ENCODE measurements at places on chromosomes 2 and 18.

GRCh38 chr2:69961496-69961895, at the start of gene ASPRV1:
ASPRV1 (minus strand) TSS chr2:69961631; CDS start chr2:69961436, 195 bp downstream.
- no peak for DNase-seq

DNA sequence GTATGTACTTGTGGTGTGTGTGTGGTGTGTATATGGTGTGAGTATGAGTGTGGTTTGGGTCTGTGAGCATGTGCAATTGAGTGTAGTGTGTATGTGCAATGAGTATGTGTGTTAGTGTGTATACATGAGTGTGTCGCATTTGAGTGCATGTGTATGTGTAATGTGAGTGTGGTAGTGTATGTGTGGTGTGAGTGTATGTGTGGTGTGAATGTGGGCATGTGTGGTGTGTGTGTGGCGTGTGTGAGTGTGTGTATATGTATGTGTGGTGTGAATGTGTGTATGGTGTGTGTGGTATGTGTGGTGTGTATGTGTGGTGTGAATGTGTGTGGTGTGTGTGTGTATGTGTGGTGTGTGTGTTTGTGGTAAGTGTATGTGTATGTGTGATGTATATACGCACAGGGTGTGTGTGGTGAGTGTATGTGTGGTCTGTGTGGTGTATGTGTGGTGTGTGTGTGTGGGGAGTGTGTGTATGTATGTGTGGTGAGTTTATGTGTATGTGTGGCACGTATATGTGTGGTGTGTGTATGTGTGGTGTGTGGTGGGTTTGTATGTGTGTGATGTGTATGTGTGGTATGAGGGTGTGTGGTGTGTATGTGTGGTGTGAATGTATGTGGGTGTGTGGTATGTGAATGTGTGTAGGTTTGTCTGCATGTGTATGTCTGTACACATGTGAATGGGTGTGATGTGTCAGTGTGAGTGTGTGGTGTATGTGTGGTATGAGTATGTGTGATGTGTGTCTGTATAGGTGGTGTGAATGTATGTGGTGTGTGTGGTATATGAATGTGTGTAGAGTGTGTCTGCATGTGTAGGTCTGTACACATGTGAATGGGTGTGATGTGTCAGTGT, 123.4 kb downstream of the DOCK10 start:
- DNase-seq: no peak

DNA sequence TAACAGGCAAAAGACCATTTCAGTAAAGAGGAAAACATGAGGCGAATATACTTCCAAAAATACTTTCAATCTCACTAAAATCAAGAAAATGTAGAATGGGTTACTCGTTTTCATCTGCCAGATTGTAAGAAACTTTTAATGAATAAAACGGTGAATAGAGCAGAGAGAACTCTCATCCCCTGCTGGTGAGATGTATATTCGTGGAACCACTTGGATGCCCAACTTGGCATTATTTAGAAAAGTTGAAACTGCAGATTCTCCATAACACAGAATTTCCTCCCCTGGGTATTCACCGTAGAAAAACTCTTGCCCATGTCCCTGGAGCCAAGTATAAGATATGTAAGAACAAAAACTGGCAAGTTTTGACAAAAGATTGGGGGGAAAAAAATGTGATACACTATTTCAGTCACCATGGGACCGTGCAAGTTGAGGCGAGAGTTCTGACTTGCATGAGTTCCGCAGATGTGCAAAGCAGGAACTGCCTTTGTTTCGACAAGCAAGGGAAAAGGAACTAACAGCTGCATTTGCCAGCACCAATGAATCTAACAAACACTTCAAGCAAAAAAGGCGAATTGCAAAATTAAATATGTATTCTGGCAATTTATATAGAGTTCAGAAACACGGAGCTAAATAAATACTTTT, 14.8 kb downstream of the TIMM21 start:
- no peak for DNase-seq

GRCh38 chr2:10103179-10103578, 19.4 kb upstream of the RRM2 start:
- DNase-seq: no peak

DNA sequence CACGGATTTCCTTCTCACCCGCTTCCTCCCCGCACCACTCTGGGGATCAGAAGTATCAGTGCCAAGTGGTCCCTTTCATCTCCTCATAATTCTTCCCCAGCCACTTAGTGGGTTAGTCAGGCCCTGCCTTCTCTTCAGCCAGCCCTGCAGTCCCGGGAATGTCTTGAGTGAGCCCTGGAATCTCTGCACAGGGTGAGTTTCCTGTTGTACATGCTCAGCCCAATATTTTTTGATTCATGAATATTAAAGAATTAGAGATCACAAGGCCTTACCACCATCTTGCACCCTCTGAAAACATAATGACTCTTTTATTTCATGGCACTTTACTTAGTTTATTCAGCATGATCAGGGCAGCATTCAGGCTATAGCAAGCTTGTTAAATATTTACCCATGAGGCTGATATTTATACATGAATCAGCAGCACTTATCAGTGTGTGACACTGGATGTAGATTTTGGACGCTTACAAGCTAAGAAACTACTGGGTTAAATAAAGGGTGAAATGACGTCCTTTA, 159.4 kb upstream of the FOSL2 start:
- no peak for DNase-seq

DNA sequence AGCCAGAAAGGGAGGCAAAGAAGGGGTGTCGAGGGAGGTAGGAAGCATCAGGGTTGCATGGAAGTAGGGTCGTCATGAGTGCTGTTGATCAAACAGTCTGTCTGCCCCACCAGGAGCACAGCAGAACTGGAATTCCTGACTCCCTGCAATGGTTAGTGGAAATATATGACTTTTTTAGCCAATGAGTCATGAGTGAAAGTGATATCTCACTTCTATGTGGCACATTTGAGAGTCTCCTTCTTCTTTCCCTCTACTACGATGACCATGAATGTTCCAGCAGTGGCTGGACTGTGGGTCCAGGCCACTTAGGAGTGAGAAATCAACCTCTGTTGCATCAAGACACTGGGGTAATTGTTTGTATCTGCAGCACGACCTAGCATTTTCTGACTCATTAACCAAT, 199.5 kb downstream of the TTC32 start:
- DNase-seq: no peak

DNA sequence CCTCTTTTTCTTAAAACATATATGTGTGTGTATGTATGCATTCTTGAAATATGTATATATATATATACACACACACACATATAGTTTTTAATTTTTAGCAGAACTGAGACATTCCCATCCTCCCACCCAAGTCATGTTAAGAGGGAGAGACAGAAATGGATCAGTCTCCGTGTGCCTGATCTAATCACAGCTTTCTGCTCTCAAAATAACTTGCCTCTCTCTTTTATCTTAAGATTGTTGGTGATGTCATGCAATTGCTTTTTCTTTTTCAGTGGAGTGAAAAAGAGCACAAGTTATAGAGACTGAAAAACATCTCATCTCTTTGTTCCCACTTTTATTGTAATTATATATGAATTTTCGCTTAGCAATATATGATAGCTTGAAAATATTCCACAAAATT, 279.9 kb upstream of the DOK6 start:
- no peak for DNase-seq

DNA sequence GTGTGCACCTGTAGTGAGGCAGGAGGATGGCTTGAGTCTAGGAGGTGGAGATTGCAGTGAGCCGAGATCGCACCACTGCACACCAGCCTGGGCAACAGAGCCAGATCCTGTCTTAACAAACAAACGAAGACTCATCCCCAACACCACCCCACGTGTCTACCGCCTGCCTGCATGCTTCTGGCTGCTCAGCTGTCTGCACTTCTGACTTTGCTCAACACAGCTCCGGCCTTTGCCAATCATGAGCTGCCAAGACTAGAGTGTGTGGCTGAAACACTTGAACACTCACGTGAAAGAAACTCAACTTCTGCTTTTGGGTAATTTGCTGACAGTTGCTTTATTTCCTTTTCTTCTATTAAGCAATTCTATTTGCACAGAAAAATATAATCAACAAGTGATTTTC, 32.1 kb upstream of the SP3 start:
- DNase-seq: no peak

DNA sequence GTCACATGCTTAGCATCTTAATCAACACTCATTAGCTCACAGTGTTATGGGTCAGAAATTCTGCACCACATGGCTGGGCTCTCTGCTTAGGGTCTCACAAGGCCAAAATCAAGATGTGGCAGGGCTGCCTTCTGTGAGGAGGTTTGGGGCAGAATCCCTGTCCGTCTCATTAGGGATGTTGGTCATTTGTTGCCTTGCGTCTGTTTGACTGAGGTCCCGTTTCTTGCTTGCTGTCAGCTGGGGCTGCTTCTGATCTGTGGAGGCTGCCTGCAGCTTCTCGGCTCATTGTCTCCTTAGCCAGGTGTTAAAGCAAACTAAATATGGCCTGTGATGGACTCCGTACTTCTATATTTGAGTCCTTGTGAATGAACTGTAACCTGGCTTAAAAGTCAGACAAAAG, 146.5 kb downstream of the NDUFA10 start:
- DNase-seq: no peak

- no peak for DNase-seq
These were observed 136.5 kb downstream of the NYAP2 start for GRCh38 chr2:225536036-225536435.

- no peak for DNase-seq
These were observed 123.7 kb downstream of the DIS3L2 start for GRCh38 chr2:232085164-232085563.

DNA sequence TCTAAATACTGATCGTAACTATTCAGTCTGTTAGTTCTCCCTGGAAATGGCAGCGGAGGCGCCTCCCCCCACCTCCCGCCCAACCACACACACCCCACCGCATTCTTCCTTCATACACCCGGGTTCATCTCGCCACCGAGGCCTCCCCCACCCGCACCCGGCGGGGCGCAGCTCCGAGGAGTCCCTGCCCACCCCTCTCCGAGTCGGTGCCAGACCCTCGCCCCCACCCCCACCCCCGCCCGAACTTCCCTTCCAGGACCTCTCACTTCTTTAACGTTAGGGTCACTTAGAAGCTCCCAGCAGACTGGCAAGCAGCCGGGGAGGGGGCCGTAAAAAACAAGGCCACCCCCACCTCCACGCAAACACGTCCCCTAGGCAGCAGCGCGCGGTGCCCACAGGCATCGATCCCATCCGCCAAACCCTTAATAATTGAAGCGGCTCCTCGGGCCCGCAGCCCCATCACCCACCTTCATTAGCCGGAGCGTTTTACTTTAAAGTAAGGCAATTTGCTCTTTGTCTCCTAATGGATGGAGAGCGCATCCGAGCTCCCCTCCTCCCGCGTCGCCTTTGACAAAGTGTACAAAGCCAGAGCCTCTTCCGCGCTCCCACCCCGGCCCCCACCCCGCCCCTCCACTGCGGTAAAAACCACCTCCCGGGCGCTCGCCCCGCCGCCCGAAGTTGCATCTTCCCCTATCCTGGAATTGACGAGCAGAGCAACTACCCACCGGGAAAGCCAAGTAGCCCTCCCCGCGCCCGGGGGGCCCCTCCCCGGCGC, 624 bp downstream of the ZNF516 start:
- DNase-seq: peak; percentile 34

GRCh38 chr2:46632349-46632748, 153.0 kb downstream of the TMEM247 start:
- DNase-seq: no peak

DNA sequence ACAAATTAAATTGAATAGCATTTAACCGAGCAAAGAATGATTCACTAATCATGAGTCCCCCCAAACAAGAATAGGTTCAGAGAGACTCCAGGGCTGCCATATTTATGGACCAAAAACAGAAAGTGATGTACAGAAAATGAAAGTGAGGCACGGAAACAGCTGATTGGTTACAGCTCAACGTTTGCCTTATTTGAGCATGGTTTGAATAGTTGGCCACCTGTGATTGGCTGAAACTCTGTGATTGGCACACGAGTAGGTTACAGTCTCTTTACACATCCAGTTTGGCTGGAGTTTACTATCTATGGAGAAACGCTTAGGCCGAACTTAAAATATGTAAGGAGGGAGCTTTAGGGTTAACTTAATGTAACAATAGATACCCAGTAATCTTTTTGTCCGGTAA, 27.0 kb upstream of the DPYSL5 start:
- no peak for DNase-seq

- DNase-seq: no peak
These were observed 218.3 kb upstream of the FBXO11 start for GRCh38 chr2:48124592-48124991.

DNA sequence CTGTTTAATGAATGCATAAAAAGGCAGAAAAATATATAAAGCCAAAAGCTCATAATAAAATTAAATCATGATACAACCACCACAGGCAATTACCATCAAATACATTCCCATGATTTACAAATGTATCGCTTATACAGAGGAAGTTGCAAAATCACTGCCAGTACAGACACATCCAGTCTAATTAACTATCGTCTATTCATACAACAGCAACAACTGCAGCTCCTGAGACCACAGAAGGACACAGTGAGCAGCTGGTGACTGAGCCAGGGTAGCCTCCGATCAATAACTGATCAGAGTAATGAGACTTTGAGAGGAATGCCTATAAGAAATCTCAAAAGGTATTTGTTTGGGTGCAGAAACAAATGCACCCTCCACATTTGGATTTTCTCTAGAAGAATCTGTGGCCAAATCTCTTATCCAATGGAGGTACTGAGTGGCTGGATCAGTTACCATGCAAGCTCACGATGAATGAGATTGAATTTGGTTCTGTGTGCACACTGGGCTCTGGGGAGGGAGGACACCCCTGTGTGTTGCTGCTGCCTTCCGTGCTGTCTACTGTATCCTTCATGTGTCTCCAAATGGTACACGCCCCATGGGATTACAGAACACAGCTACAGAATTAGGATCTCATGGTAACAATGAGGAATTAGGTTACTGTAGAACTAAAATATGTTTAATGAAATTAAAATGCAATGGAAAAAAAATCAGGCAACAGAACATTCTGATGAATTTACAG, 119.6 kb downstream of the MBP start:
- no peak for DNase-seq

DNA sequence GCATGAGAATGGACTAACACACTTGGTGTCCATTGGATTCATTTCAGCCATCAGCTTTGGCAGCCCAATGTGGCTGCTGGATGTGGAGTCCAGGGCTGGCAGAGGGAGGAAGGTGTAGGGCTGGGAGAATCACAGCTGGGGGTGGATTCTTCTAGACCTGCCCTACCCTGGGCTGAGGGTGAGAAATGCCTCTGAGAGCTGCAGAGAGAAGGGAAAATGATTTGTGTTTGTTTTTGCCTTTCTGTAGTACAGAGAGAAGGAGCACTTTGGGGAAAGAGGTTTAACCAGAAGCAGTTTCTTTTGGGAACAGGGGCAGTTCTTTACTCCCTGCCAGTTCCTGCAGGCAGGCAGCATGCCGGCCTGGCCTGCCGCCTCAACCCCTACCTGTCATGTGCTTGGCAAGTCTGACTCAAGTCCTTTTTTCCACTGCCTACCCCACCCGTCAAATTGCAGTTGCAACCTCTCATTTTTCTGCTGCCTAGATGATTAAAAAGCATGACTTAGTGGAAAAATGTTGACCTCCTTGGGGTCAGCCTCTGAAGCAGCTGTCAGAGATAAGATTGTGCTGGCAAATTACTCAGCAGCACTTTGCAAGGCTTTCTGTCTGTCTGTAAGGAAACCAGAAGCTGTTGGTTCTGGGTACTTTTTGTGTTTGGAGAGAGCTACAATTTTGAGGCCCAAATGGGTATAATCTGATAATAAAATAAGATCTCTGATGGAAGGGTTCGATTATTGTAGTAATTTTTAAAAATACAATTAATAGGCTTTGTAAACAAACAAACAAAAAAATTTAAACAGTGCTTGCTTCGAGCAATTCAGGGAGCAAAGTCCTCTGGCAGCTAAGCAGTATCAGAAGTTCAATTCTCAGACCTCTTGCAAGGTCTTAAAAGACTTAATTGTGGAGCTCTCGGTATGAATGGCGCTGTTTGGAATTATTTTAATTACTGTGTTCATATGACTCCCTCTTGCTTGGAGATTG, 21.7 kb downstream of the LBH start:
- peak; percentile 46 for DNase-seq

GRCh38 chr2:47310801-47311560, 92.0 kb upstream of the MSH2 start:
- DNase-seq: no peak

Data from immature natural killer cell (primary cell).